Liver (tissue), 10 donors: ENCODE measurements at places on chromosomes 5 and 9. TPM values are rescaled to one million over a fixed set of nuclear protein-coding genes. Genes with fewer than 3 reads are reported as not detected.
A peak's percentile ranks its signal among the peaks of the same experiment; 100 is the strongest.

Gene CCNO
- total RNA-seq, result not detected

Gene SOHLH1
- not detected for total RNA-seq

Gene GHR
- 104 TPM for total RNA-seq

Gene AGXT2
- total RNA-seq, result 49.4 TPM

DNA sequence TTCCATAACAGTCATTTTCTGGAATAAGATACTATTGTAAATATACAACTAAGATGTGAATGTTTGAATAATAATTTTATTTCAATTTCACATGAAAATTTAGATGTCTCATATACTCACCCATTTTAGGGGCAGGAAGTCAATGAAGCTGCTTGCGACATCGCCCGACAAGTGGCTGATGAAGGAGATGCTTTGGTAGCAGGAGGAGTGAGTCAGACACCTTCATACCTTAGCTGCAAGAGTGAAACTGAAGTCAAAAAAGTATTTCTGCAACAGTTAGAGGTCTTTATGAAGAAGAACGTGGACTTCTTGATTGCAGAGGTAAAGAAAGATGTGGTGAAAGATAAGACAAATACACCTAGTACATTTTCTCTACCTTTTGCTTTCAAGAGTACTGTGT is 8.6 kb downstream of the BHMT start:
- DNase-seq, result no peak

DNA sequence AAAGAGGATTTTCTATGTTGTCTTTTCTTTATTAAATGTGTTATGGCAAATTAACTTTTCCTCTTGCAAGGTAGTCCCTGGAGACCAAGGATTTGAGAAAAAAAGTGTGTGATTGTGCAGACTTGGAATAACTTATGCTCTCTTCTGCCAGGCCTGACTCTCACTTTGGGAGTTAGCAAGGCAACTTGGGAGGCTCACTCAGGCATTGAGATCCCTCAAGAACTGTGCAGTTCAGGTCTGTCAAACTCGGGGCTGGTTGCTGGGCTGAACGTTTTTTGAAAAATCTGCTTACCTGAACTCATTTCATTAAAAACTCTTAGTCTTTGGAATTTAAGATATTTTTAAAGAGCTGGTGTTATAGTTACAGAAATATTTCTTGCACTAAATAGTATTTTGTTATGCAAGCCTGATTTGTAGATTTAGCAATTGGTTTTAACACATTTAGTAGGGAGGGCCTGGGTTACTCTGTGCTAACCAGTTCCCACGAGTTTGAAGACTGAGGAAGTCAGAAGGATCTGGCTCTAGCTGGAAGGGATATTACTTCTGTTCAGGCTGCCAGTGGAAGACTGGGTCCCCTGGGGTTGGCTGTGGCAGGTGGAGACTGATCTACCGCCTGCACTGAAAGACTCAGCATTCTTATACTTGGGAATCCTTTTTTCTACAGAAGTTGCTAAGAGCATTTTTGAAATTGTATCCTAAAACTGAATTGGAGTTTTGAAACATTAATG is 150.4 kb upstream of the PCSK5 start:
- DNase-seq, result no peak

- no peak for DNase-seq
These were observed 267.7 kb downstream of the NTRK2 start for GRCh38 chr9:84937180-84937579.

DNA sequence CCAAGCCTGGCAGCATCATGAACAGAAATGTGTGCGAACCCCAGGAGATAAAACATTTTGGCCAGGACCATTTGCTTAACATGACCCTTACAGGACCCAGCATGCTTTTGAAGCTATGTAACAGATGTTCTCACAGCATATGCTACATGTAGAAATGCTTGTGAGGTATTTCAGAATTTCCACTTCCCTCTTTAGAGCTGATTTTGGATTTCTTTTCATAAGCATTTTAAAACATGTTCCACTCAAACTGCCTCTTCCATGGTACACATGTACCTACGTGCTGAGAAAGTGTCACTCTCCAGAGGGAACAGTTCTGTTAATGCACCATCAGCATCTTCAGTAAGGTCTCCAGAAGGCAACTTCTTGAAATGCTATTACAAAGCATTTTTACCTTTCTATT is 15.7 kb upstream of the TSSK1B start:
- DNase-seq, result no peak

GRCh38 chr5:43233946-43234345 is 41.9 kb downstream of the NIM1K start:
- DNase-seq, result no peak

DNA sequence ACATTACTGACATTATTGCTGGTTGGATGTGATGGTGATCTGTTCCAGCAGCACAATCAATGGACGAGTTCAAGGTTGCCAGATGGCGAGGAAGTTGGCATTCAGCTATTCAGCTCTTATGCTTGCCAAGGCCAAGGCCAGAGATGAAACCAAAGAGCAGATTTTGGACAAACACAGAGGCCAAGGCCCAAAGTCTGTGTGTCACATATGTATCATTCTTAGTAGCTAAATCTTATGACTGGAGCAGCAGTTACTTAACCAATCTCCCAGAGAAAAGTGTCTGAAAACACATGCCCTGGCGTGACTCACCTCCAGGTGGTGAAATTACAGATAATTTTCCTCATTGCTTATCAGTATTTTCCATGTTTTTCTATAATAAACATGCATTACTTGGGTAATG is 189.0 kb upstream of the EGFLAM start:
- DNase-seq, result no peak

GRCh38 chr5:40227366-40227765 is 452.3 kb upstream of the PTGER4 start:
- no peak for DNase-seq

DNA sequence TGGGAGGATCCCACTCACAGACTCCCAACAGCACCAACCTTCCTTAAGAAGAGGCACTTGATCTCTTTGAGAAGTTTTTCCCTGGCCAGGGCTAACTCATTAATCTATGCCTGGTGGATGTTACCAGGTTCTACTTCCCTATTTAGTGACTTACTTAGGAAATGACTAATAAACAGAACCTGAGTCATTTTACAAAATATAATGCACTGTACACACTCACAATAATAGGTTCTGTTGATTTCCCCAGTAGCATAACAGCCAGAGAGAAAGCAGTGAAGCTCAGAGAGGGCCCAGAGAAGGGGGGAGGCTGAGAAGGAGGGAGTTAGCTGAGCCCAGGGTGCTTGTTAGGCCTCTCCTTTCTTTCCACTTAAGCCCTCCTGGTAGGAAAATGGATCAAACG is 27.1 kb downstream of the FRMD3 start:
- no peak for DNase-seq

DNA sequence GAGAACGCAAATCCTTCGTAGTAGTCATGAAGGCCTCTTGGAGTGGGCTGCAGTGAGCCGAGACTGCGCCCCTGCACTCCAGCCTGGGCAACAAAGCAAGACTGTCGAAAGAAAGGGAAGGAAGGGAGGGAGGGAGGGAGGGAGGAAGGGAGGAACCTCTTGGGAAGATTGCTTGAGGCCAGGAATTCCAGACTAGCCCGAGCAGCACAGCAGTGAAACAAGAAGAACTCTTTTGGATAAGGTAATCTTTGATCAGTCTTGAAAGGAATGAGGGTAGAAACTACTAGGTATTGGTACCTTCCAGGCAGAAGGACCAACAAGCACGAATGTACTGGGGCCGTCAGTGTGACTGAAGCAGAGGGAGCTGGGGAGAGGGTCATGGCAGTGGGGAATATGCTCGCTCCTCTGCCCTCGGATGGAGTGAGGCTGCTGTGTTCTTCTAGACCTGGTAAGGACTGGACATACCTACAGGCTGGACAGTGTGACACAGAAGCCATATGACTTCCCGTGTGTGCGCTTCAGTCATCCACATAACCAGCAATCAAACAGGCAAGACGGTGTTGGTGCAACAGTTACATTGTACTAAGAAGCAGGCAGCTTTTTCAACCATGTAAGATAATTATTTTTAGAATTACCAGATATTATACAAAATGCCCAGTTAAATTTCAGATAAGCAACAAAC is 45.2 kb downstream of the P4HA2 start:
- no peak for DNase-seq

- DNase-seq, result peak; percentile 44
These were observed 73.4 kb upstream of the BOD1 start for GRCh38 chr5:173689737-173690360.

- no peak for DNase-seq
These were observed 175.3 kb downstream of the HMHB1 start for GRCh38 chr5:143987264-143987663.

- no peak for DNase-seq
These were observed 4.2 kb upstream of the PFN3 start for GRCh38 chr5:177404641-177405179.

GRCh38 chr5:167918184-167918812 is 373.1 kb upstream of the WWC1 start:
- no peak for DNase-seq

DNA sequence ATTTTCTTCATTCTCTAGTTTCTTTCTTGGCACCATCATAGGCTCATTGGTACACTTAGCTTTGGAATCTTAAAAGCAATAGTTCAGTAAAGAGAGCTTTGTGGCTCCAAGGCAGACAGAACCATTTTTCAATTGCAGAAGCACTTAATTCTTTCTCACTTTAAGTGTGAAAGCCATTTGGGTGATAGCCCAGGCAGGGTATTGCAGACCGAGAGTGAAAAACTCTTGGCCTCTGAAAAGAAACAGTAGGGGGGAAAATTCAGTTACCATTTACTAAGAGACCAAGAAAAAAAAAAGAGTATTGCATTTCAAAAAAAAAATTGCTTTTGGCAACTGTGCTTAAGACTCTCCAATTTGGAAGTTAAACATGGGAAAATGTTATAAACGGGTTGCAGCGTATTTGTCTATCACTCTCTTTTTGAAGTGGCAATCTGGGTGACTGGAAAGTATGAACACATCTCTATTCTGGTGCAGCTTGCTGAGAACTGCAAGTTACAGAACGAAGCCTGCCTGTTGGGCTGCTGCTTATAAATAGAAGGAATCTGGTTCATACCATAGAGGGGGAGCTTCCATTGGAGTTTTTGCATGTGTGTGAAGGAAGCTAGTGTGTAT is 170.5 kb downstream of the TLE4 start:
- DNase-seq, result no peak

- no peak for DNase-seq
These were observed 20.1 kb upstream of the SPINK1 start for GRCh38 chr5:147851578-147851977.

GRCh38 chr5:176543428-176544182 is 5.5 kb upstream of the CDHR2 start:
- DNase-seq, result peak; percentile 74

DNA sequence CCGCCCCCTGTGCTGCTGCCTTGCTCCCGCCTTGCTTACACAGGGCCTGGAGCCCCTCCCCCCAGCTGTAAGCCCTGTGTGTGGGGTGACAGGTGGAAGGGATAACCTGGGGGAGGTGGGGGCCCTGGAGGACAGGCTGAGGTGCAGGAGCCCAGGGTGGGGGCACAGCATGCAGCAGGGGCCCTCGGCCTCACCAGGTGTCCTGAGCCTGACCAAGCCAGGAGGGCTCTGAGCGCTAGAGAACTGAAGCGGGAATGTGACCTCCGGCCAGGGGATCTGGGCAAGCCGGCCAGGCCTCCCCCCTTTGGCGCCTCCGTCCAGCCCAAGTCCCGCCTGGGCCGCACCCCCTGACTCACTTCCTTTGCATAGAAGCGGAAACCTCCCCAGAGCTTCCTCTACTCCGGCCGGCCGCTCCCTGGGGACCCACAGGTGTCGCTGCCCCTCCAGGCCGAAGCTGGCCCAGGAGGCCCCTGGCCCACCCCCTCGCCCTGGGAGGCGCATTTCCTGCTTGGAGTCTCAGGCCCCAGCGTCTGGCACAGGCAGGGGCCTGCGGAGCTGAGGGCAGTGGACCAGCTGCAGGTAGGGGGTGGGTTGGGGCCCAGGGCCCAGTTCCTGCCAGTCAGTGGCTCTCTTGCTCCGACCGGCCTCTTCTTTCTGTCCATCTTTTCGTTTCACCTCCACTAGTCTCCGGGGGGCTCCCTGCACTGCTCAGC is at the start of gene TOR4A:
TSS of gene TOR4A (plus strand) at position 398 of the 713 bp plus-strand sequence. CDS start 964 bp downstream, outside the sequence.
- peak; percentile 60 for DNase-seq

GRCh38 chr9:133853331-133853730 is 115.2 kb upstream of the SARDH start:
- DNase-seq, result no peak

DNA sequence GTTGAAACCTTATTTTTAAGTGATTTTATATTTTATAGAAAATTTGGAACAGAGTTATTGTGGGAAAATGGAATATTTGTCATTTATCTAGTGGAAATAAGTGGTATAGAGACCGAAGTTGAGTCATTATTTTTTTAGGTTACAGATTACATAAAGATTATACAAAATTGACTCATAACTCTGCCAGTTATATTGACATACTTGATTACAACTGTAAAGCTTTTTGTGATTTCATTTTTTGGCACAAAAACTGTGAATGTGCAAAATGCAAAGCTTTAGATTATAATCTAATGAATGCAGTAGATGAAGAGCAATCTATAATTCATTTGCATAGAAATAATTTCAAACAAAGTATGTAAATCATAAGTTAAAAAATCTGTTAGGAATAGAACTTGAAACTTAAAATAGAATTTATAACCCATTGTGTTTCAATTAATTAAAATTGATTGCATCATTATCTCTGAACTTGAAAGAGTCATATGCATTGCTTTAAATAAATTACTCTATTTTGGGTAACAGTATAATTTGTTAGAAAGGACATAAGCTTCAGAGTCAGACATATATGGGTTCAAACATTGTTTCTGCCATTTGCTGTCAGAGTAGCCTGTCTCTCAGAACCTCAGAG is 280.4 kb downstream of the FER start:
- DNase-seq, result no peak

GRCh38 chr5:84088996-84089395 is 295.7 kb downstream of the EDIL3 start:
- peak; percentile 43 for DNase-seq

GRCh38 chr9:90287567-90288274 is 354.9 kb downstream of the DIRAS2 start:
- DNase-seq, result no peak

DNA sequence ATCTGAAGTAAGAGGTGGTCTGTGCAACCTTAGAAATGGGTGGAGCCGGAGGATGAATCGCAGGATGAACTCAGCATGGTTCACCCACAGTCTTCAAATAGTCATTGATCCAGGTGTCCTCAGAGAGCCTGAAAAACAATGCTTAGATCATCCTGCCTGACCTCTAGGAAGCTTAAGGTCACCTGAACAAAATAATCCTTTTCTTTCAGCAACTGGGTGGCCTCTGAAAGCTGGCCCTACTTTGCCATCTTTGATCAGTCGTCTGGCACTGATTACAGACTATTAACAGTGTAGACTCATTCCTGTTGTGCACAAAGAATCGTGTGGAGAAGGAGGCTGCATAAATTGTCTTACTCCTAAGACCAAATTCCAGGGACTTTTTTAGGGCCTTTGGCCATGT is 50.7 kb downstream of the PIP5K1B start:
- DNase-seq, result no peak

DNA sequence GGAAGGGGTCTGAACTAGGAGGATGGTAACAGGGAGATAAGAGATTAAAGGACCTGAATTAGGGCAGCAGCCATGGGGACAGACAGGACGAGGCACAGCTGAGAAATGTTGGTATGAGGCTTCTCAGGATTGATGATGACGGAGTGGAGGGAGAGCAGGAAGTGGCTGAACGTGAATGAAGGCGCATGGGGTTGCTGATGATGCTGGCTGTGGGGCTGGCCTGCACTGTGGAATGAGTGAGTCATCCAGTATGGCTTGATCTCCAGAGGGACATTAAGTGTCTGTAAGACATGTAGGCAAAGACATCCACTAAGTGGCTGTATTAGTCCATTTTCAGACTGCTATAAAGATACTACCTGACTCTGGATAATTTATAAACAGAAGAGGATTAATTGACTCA is 256.4 kb downstream of the ICE1 start:
- DNase-seq, result no peak
